Adrenal gland (tissue), 19 donors: ENCODE measurements at places on chromosomes 3 and 15.

DNA sequence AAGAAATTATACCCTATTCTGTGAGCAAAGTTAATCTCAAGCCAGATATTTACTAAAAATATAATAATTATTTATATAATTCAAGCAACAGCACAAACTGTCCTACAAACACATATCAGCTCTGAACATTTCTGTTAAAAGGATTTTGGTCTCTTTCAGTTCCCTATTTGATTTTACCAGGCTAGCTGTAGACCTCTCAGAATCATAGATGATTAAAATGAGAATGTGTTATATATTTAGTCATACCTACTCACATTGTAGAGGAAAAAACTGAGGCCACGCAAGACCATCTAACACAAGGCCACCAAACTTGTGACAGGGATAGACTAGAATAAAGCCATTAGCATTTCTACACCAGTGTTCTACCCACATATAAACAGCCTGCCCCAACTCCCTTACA lies 28.5 kb downstream of the ACKR4 start:
- no peak for DNase-seq

DNA sequence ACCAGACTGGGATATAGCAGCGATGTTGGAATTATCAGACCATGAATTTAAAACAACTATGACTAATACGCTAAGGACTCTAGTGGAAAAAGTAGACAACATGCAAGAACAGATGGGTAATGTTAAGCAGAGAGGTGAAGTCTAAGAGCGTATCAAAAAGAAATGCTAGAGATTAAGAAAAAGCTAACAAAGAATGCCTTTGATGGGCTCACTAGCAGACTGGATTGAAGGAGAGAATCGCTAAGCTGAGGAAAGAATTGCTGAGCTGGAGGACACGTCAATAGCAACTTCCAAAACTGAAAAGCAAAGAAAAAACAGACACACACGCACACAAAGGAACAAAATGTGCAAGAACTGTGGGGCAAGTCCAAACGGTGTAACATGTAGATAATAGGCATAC lies 20.0 kb upstream of the CMTM6 start:
- no peak for DNase-seq

DNA sequence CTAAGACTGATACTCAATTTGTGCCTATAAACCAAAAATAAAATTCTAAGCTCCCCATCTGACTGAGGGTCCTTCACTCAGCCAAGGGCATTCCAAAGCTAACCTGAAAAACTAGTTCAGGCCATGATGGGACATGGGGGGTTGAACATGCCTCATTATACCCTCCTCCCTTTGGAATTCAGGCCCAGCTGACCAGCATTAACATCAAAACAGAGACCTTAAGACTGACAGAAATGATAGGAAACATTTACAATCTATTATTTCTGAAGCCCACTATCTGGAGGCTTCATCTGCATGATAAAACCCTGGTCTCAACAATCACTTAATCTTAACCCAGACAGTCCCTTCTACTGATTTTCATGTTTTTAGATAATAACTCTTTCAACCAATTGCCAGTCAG lies 140.4 kb downstream of the ANO10 start:
- no peak for DNase-seq

DNA sequence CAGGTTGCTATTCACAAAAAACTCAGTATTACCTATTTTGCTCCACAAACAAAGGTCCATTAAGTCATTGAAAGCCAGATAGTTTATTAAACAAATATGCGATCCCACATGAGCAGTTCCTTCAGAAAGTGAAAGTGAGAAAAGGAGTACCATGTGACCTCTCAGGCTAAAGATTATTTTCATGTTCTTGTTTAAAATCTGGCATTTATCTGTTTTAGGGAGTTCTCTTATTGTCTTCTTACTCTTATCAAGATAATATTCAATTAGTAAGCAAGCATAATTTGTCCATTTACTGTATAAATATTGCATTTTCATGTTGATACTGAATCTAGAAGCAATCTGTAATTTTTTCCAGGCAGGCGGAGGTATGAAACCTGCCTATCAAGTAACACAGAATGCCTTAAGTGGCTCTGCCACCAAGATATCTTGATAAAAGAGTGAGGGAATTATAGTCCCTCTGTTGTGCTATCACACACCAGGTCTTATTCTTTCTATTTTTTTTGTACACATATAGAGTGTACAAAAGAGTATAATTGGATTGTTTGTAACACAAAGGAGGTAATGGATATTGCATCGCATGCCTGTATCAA lies 20.1 kb upstream of the PLSCR5 start:
- no peak for DNase-seq

DNA sequence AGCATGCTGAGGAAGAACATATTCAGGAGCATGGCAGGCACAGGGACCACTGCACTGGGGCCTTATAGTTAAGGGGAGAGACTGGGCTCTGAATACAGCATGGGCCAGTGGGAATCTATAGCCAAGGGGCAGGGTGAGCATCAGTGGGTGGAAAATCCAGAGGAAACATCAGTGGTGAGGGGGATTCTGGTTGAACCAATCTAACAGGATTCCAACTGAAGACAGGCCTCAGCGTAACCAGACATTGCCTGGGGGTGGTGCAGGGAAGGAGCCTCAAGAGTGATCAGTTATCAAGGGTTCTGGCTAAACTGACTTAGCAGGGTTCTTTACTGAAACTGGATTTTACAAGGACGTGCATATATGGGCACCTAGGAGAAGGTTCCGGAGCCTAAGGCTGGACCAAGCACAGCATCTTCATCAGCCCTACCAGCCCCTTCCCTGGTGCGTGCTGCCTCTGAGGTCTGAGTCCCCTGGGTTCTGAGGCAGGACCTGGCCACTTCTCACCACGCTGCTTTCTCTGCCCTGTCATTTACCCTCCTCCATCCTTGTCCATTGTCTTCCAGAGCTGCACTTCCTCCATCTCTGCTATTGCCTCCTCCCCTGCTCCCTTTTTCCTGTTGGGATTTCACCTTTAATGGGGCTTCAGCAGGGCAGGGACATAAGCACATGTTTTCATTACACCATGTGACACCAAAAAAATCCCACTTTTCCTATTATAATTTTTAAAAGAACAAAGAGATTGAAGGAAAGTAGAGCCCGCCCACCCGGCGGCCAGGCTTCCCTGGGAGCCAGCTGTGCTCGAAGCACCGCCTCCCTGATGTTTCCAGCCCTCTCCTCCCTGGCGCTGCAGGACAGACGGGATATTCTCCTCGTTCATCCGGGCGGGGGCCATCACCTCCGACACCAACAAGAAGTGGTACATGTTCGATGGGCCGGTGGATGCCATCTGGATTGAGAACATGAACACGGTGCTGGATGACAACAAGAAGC lies 52.1 kb downstream of the DNAH1 start:
- DNase-seq: no peak

- DNase-seq: peak; percentile 18
Observed at GRCh38 chr3:24185738-24186384, 240.8 kb downstream of the NR1D2 start.

GRCh38 chr3:197149-197827 lies 725 bp downstream of the CHL1 start:
- no peak for DNase-seq

DNA sequence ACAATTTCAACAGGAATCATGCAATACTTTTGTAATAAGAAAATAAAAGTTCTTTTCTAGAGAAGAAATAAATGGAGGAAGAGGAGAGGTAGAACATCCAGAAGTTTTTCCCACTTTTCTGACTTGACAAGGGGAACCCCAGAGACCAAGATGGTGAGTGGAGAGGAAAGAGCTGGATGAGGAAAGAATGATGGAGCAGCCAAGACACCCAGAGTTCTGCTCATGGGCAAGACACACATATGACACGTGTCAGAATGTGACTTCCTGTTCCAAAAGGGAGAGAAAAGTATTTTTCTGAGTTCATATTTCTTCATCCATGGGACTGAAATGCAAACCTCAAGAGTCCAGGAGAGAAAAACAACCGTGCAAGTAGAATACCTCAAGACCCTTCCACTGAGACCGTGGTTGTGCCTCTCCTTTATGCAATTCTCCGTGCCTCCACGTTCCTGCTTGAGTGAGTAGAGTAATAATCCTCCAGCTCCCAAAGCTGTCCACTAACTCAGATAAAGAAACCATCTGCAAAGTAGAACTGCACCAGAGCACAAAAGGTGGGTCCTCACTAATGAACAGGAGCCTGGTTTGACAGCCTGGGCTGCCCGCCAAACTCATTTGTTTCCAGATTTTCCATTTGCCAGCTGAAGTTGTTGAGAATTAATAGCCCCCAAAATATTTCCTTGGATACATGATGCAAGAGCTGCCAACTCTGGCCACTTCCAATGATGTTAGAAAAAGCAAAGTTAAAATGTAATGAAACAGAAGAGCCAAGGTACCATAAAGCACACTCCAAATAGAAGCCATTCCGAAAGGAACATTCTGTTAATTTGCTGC lies 272.6 kb upstream of the IGF1R start:
- no peak for DNase-seq

GRCh38 chr3:145089337-145089736 lies 1071.6 kb downstream of the PLOD2 start:
- DNase-seq: no peak

GRCh38 chr15:25932696-25933095 lies 69.6 kb upstream of the ATP10A start:
- peak; percentile 17 for DNase-seq

DNA sequence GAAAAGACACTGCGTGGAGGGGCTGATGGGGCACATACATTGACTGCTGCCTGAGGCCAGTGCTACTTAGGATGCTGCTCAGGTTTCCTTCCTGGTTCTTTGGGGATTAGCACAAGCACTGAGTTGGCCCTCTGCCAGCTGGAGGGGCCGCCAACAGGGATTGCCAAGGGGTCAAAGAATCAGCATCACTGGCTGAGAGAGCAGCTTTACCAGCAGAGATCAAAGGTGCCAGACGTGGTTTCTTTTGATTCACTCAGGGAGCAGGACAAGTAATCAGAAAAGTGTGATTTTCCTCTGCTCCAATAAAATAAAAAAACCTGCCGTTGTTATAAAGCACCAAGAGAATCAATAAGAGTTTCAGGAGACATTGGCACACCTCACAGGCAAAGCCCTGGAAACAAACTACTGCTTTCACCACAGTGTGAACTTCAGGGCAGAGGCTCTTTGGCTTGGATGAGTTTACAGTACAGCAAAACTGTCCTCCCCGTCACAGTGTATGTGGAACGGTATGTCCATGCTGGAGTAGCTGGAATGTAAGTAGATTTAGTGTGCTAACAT lies 45.8 kb upstream of the FSIP1 start:
- no peak for DNase-seq

GRCh38 chr3:16940769-16941700 lies 56.3 kb downstream of the PLCL2 start:
- DNase-seq: no peak

GRCh38 chr3:16395212-16395611 lies 118.3 kb downstream of the RFTN1 start:
- no peak for DNase-seq

- no peak for DNase-seq
Observed at GRCh38 chr3:16319307-16319706, 54.3 kb downstream of the OXNAD1 start.

DNA sequence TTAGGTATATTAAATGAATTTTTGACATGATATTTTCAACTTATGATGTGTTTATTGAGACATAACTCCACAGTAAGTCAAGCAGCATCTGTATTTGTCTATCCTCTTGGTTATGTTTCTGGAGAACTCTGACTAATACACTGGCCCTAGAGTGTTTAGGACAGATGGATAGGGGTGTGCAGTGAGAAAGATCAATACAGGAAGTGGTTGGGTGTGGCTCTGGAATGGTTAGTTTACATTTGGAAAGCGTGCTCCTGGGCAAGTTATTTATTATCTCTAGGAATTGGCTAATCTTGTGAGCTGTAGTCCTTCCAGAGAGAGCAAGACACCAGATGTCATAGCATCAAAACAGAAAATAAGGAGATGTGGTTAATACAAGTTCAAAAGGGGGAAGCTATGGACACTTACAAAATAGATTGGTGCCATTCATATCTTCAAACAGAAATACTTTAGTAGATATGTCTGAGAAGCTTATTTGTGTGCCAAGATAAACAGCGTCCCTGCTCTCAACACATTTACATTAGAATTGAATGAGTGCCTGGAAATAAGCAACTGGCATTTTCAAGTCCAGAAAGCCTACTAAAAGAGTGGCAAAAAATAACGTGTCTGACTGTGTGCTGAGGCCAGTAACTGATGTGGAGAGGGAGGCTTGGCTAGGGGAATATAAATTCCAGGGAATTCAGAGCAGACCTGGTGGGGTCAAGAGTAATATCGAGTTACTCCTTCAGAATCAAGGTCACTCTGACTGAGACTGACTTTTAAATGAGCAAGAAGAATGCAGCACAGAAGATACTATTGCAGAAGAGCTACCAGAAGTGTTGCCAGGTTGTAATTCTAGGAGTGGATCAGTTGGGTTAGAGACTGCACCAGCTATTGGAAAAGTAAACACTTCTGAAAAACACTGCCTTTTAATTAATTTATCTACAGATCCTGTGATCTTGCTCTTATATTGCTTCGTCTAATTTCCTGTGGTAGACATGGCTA lies 33.4 kb upstream of the PLAAT1 start:
- no peak for DNase-seq

- no peak for DNase-seq
Observed at GRCh38 chr15:46177219-46177618, 542.4 kb downstream of the SQOR start.

- no peak for DNase-seq
Observed at GRCh38 chr15:40134885-40135284, 26.0 kb upstream of the BUB1B start.

DNA sequence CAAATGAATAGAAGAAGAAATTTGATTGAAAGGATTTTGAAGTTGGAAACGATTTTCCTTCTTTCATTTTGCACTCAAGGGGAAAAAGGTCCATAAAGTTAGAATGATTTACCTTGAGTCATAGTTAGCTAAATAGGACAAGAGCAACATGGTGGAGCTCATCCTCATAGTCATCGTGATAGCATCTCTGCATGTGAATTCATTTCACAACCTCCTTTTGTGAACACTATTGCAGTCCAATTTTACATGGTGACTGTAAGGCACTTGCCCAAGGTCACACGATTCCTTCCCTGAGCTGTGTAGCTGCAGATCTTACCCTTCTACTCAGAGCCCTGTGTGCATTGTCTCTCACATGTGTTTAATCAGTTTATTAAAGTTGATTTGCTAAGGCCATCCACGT lies 359.8 kb upstream of the C2CD4B start:
- no peak for DNase-seq

- DNase-seq: no peak
Observed at GRCh38 chr3:23981955-23982354, 36.9 kb downstream of the NR1D2 start.

DNA sequence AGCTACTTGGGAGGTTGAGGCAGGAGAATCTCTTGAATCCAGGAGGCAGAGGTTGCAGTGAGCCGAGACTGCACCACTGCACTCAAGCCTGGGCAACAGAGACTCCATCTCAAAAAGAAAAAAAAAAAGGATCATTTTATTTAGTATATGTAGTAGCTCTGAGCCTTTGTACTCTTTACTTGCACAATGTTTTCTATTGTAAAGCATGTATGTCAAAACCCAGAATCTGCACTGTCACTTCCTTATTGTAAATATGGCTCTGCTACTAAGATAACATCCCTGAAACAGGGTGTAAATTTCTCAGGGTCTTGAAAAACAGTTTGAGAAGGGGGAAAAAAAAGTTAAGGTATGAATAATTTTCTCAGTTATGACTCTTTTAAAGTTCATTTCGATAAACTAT lies 35.1 kb downstream of the SLMAP start:
- DNase-seq: no peak

- DNase-seq: no peak
Observed at GRCh38 chr3:39814007-39814406, 4.6 kb downstream of the MYRIP start.

GRCh38 chr3:72309661-72310418 lies 524.9 kb upstream of the PROK2 start:
- DNase-seq: peak; percentile 33
